ENCODE measurements at places on chromosomes 3 and 15.

- no peak for DNase-seq
These were observed 226.9 kb upstream of the MRPL3 start for GRCh38 chr3:131729643-131730017.

DNA sequence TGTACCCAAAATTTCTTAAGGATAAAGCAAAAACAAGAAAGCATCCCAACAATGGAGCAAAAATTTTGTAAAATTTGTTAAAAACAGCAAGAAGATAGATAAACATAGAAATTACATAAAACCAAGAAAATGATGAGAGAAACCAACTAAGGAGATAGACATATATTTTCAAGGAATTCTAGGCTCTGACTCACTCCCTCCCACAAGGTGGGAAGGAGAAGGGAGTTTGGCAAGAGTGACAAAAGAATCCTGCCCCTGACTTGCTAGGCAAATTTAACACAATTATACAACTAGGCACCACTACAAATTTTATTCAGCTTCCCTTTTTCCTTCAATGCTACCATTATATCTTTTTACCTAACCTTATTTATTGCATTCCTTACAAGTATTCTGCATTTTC, 70.9 kb downstream of the MYO9A start:
- DNase-seq, result no peak

- no peak for DNase-seq
These were observed 123.7 kb upstream of the CHRM5 start for GRCh38 chr15:33844597-33844996.

DNA sequence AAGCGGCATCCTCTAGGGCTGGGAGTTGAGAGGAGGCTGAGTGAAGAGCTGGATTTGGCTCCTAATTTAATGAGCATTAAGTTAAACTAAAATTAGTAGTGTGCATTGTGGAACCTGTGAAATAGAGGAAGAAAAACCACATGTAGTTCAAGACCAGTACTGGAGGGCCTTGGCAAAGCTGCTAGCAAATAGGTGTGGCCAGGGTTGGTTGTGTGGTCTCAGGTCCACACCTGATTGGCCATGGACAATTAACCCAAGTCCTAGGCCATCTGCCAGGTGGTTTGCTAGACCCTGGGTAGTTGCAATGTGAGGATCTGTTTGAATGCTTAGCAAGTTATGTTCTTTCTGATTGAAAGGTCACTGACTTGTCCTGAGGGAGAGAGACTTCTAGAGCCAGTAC, 275.5 kb downstream of the PDCD6IP start:
- DNase-seq, result peak; percentile 2

- no peak for DNase-seq
These were observed 301.7 kb upstream of the UMPS start for GRCh38 chr3:124428372-124429128.

DNA sequence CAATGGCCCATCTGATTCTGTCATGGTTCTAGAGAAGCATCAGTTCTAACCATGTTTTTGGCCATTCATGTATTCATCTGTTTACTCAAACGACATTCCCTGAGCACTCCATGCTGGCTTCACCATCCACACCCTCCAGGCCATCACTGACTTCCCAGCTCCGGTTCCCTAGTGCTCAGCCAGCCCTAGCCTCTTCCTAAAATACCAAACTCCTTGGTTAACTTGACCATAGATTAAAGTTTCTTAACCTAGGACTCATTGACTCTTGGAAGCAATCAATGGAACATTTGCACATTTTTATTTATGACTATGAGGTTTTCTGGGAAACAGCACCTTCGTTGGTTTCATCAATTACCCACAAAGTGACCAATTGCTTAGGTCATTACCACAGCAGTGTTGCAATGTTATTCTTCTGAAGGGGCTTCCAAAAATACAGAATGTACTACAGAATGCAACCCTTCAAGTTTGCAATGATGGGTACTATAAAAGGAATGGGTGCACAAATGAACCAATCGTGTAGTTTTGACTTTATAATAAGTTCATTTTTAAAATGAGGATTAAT, 27.2 kb upstream of the SLC25A36 start:
- DNase-seq, result no peak

GRCh38 chr3:146466604-146467003, 2.8 kb downstream of the PLSCR2 start:
- DNase-seq, result no peak

- no peak for DNase-seq
These were observed 532.4 kb upstream of the GBE1 start for GRCh38 chr3:82293867-82294266.

DNA sequence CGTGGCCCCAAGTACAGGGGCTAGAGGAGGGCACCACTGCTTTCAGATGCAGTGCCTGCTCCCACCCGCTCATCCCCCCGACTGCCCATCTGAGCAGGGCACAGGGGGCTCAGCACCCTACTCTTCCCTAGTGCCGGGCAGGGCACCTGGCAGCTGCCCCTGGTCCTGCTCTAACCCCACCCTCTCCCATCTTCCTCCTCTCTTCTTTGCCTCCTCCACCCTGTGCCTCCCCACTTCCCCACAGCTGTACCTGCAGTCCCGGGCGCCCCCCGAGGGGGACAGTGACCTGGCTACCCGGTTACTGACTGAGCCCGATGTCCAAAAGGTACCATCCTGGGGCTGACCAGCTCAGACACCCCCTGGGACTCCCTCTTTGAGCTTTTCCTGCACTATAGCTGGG, 12.8 kb downstream of the NBEAL2 start:
- no peak for DNase-seq

DNA sequence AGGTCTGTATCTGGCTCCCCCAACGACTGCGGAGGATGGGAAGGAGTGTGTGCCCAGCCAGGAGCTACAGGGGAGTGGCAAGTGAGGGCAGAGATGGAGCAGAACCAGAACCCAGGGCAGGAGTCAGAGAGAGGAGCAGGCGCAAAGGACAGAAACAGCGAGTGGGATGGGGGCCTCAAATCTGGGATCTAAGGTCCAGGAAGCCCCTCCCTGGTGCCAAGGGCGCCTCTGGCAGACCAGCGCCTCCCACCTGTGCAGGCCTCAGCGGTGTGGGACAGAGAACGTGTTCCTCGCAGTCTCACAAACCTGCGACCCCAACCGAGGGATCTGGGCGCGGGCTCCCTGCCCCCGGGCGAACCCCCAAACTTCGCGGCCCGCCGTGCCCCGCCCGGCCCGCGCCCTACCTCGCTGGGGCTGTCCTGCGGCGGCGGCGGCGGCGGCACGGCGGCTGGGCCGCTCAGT, 301 bp downstream of the PCBP4 start:
- DNase-seq, result no peak

GRCh38 chr3:116059421-116060096, 385.7 kb downstream of the LSAMP start:
- DNase-seq, result no peak

- no peak for DNase-seq
These were observed 66.2 kb downstream of the FEM1B start for GRCh38 chr15:68343579-68344225.

DNA sequence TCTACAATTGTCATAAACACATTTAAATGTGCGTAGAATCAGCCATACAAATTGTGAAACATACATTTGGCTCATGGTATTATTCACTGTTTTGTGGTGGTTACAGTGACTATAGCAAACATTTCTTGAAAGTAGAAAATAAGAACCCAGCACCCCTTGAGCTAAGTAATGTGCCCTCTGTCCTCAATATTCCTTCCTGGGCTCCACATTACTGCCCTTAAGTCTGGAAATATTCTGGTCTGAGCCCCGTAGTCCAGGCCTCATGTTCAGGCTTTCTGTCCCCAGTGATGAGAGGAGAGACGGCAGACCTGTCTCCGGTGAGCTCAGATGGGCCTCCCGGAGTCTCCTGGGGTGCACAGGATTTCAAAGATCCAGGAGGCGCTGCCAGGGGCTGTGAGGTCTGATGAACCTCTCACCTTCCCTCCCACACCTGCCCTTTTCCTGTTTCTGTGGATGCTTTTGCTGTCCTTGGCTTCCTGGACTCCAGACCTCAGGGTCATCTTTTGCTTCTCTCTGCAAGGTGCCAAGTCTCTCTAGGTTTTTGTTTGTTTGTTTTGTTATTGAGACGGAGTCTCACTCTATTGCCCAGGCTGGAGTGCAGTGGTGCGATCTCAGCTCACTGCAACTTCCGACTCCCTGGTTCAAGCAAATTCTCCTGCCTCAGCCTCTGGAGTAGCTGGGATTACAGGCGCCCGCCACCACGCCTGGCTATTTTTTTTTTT, 8.8 kb upstream of the MUC20 start:
- DNase-seq, result no peak

DNA sequence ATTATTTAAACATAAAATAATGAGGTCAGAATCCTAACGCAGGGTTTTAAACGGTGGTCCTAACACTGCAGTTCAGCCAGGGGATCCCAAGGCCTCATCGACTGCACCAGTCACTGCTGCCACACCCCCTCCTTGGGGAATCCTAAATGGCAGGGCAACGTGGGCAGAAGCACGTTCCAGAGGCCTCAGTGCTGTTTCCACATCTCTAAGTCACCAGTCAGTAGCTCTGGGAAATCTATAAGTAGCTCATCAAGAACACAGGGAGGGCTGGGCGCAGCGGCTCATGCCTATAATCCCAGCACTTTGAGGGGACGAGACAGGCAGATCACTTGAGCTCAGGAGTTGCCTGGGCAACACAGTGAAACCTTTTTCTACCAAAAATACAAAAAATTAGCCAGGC, 47.5 kb downstream of the PRTG start:
- DNase-seq, result no peak

DNA sequence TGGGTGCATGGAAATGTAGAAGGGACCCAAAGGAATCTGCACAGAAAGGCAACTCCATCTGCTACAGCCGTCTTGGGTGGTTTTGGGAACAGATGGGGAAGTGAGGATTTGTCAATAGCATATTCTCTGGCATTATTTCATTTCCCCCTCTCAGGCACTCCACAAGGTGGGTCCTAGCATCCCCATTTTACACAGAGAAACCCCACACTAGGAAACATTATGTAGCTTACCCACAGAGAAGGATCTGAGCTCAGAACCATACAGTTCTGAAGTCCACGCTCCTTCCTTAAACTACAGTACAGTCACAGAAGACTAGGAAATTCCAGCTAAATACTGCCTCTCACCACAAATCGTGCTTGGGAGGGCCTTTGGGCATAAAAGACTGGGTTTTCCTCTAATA, 61.2 kb upstream of the CTNNB1 start:
- DNase-seq, result no peak

GRCh38 chr3:127749361-127749760, 73.0 kb downstream of the MGLL start:
- DNase-seq, result no peak

DNA sequence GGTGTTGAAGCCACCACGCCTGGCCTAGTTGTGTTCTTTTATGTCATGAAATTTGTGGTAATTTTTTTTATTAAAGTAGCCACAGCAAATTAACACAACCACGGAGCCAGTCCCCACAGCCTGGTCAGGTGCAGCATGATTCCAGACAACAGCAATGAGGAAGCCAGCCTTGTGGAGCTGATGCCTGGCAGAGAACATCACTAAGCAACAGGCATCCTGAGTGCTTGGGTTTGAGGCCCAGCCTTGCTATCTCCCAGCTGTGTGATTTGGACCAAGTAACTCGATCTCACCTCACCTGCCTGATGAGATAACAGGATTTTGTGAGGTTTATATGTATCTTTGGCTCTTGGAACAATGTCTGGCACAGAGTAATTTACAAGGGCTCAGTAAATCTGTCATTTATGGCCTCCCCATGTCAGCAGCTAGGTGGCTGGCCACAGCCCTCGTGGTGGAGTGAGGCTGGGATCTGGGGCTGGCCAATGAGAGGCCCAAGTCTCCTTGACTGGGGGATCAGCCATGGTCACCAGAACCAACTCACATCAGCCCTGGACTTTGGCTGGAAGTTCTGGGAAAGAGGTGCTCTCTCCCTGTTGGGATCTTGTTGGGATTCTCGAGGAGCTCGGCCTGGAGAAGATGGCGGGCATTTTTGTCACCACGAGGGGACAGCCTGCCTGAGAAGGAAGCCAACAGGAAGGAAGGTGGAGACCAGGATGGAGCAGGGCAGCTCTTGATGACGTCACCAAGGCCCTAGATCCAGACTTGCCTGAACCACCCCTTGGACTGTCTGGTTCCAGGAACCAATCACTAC, 22.8 kb upstream of the FLNB start:
- no peak for DNase-seq

DNA sequence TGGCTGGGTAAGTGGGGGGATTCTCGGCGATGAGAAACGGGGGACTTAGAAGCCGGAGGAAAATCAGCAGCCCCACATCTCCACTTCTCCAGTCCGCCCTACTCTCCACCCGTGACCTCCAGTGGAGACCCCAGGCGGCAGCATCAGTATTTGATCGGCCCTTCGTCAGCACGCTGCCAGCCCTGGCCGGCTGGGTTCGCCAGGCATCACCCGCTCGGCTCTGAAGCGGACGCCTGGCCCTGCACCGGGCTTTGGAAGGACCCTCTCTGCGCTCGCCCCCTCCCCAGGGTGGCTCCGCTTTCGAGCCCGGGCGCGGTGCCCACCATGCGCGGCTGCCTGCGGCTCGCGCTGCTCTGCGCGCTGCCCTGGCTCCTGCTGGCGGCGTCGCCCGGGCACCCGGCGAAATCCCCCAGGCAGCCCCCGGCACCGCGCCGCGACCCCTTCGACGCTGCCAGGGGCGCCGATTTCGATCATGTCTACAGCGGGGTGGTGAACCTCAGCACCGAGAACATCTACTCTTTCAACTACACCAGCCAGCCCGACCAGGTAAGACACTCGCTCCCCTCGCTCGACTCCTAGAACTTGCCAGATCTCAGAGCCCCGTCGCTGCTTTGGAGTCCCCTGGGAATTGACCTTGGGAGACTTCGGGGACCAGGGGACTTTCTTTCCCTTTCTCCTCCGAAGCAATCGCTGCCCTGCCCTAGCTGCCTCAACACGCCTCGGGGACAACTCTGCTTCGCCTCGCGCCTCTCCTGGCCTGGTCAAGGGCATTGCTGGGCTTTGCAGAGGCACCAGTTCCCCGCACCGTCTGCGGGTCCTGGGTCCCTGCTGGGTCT, 561 bp downstream of the SIDT1 start:
- no peak for DNase-seq

GRCh38 chr3:169457807-169458697, 205.5 kb downstream of the MECOM start:
- no peak for DNase-seq

GRCh38 chr3:143848704-143849103, 436 bp upstream of the SLC9A9 start:
- no peak for DNase-seq

- no peak for DNase-seq
These were observed 112.6 kb downstream of the UACA start for GRCh38 chr15:70650567-70651302.

Data from Kasumi-1 (cell line).